ENCODE measurements at places on chromosomes 12 and 14.

GRCh38 chr14:53894456-53894855, 62.2 kb downstream of the BMP4 start:
- DNase-seq, result no peak

DNA sequence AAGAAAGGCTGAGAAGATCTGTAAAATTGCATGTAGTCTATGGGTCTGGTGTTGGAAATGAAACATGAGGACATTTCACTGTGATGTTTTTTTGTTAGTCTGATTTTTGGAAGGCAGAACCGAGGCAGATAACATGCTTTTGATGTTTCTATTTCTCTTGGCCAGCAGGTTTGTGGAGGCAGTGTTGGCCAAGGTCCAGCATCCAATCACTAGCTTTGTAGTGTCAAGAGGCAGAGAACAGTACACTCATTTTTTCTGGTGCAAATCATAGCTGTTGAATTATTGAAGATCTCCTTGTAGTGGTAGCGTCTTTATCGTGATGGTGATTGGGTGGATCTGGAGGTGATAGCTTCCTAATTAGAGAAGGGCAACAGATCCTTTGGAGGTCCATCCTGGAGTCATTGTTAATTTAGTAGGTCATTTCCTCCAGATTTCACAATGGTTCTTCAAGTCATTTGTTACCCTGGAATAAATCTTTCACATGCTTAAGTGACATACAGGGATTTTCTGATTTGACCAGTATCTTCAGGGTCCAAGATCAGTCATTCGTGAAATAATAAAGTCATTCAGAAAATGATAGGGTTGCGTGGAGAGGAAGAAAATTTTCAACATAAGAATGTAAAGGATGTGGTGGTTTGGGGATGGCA, 252.4 kb upstream of the CPNE8 start:
- DNase-seq, result no peak

DNA sequence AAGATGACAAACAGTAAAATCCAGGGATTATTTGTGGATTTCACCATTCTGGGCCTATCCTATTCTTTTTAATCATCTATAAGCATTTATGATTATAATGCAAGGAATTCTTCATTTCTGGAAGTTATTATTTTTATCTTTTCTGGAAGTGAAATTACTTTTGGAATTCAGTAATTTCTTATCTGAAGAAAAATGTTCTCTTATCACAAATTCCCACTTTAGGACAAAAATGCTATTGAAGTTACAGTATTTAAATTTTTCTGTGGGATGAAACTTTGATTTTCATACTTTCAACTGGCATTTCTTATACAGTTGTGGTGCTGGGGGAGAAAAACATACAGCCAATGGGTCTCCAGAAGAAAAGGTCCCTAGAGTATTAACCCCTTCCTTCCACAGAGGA, 96.0 kb downstream of the CAND1 start:
- DNase-seq, result no peak

DNA sequence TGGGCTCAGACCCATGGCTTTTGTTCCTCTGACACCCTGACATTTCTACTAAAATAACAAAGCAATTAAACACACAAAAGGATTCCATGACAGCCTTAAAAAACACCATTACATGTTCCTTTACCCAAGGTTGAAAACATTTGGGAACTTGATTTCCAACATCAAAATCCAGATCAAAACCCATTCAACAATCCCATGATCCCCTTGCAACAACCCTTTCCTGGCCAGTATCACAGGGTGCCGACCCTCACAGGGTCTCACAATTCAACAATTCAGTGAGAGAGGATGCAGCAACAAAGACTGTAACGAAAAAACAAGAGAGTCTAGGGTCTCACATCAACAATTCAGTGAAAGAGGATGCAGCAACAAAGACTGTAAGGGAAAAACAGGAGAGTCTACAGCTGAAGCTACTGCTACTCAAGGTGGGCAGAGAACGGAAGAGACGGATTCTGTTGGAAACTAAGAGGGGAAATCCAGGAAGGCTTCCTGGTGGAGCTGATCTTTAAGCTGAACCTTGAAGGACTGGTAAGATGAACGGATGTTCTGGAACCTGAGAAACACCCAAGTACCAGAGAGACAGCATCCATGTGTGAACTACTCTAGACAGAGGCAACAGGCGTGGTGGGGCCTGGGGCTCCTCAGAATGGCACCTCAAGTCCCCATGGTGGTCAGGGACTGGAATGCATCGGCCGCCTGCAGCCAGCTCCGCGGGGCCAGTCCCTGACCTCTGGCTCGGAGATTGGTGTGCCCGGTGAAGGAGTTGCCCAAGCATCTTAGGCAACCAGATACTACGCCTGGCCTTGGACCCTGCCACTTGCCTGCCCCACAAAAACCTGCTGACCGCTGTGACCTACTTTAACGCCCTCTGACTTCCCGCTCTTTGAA, 22.7 kb upstream of the ZFP36L1 start:
- no peak for DNase-seq

DNA sequence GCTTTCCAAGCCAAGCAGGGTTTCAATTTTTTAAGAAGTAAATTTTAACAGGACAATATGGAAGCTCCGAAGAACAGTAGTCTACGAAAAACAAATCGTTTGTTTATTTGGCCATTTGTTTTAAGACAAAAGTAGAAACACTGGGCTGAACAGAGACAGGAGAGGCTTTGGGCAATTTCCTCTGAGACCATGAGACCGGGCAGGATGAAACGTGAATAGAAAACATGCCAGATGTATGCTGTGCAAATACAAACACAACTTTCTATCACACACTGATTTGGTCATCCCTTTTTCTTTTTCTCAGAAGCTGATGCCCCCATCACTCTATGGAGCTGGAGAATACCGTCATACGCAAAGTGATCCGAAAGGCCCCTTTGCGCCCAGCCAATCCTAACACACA, 1111.1 kb downstream of the BCL11B start:
- no peak for DNase-seq

DNA sequence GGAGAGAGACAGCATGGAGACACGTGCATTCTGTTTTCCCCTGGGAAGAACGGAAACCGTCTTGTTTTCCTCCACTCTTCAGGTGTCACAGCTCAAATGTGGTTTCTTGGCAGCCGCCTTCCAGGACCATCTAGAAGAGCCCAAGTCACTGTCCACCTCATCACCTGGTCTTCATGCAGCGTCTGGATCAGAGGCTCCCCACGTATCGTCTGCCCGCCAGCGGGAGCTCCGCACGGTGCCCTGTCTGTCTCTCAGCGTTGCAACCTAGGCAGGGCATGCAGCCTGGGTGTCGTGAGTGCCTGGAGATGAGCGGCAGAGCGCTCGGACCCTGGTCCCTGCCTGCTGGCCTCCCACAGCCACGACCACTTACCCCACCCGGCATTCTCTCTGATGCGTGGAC, 117.5 kb downstream of the PIWIL1 start:
- no peak for DNase-seq

DNA sequence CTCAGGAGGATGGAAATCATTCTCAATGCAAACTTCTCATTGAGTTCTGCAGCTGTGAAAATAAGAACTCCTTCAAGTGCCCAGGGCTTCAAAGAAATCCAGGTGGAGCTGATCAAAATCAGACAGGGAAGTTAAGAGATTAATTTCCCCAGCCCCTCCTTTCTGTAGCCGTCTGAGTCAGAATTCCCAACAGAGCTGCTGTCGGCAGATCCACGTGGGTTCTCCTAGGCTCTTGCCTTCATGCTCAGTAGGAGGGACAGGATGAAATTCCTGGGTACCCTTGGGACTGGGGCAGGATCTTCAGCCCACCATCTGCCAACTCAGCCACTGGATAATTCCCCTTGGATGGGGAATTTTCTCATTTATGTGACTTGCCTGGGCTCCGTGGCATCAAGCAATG, 13.3 kb downstream of the TGFB3 start:
- DNase-seq, result no peak

- no peak for DNase-seq
Measured at GRCh38 chr12:103880299-103881142, 39.5 kb upstream of the NT5DC3 start.

DNA sequence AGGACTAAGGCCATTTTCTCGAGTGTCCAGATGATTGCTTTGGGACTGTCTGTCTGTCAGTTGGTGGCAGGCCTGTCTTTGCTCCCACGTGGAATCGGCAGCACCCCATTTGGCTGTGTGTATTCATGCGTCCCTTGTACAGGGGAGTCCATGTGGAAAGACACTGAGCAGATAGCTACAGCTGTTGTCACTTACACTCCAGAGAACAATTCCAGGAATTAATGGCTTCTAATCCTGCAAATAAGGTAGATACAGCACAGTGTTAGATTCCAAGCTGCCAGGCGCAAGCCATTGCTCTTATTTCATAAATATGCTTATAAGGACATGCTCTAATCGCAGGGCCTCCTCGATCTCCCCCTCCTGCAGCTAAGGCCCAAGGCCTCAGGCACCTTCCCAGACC, 208.8 kb downstream of the VRK1 start:
- DNase-seq, result no peak

DNA sequence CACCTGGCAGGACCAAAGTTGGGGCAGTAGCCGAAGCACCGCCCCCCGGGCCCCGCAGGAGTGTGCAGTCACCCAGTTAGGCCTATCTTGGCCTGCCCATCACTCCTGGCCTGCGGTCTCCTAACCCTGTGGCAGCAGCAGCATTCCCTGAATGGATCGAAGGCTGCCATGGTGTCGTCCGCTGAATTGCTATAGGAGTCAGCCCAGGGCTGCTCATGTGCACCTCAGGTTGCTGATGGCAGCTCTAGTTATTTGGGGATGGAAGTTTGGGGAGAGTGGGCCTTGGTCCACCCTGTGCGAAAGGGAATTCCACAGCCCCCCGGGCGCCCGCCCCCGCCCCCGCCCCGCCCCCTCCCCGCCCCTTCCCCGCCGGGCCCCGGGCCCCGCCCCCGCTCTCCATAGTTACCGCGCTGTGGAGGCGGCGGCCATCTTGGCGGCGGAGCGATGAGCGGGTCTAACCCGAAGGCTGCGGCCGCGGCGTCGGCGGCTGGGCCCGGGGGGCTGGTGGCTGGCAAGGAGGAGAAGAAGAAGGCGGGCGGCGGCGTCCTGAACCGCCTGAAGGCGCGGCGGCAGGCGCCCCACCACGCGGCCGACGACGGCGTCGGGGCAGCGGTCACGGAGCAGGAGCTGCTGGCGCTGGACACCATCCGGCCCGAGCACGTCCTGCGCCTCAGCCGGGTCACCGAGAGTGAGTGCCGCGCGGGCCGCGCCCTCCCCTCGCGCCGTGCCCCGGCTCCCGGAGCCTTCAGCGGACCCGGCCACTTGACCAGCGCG, at the start of gene UNC119B:
UNC119B (plus strand) TSS at position 428 of the 774 bp plus-strand sequence; CDS start at position 445, 17 bp downstream.
- DNase-seq, result peak; percentile 74

DNA sequence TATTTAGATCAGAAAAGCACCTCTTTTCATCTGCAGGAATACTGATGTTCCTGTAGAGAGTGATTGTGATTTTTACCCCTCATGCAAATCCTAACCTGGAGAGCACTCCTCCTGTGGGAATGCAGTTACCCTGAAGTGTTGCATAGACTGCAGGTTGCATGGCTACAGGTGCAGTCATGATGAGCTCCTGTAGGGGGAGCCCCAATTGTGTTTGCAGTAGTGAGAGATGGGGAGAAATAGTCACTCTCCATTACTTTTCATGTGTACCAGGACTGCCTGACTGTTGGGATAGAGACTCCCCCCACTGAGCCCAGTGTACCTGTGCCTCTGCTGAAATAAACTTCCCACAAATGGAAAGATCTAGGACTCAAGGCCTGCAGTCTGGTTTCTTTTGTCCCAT, 1086.5 kb downstream of the SLC6A15 start:
- no peak for DNase-seq

- DNase-seq, result no peak
Measured at GRCh38 chr12:27957366-27957765, 15.2 kb downstream of the PTHLH start.

GRCh38 chr12:114030451-114030850, 64.3 kb upstream of the RBM19 start:
- DNase-seq, result no peak

DNA sequence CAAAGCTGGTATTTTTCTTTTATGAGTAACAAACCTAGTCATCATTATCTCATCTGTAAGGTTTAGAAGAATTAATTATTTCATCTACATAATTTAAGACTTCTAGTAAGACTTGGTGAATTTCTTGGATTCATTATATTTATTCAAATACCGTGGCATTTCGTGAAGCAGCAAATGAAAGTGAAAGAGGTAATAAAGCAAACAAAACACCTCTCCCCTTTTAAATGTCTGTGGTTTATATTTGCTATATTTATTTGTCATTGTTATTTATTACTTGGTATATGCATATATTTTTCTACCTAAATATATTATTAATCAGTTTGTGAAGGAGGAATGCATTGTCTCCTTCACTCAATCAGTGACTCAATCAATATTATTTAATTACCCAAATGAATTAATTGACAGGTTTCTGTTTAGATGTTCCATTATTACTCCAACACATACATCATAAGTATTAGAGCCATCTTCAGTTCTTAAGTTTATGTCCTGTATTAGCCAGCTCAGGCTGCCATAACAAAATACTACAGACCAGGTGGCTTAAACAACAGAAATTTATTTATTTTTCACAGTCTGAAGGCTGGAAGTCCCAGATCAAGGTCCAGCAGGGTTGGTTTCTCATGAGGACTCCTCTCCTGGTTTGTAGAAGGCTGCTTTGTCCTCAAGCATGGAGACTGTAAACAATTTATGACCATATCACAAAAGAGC, 6.6 kb downstream of the CFAP54 start:
- no peak for DNase-seq

DNA sequence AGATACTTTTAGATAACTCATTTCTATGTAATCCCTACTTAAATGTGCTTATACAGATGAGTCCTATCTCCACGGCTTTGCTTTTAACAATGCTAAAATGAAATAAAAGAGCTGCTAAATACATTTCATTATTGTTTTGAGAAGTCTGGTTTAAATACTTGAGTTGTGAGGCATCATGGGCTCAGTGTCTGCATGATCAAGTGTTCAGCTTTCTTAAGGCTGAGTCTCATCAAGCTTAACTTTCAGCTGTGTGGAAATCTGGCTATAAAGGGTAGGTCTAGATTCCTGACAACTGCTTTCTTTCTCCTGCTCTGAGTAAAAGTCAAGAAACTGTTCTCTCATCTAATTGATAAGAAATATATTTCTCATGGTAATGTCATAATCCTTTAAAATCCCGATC, 235.4 kb downstream of the FSCB start:
- DNase-seq, result no peak

GRCh38 chr14:54475187-54475899, 13.4 kb downstream of the GMFB start:
- no peak for DNase-seq

DNA sequence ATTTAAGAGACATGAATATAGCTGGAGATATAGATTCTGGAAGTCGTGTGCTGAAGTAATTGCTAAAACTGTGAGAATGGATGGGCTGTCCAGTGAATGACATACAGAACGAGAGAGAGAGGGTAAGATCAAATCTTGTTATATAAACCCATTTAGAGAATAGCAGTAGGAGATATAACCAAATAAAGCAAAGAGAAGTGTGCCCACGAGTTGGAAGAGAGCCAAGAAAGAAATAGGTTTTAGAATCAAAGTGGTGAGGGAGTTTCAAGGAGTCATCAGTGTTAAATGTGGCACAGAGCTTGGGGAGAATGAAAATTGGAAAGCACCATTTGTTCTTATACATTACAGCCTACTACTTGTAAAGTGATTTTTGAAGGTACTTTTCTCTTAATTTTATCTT, 19.2 kb downstream of the TOGARAM1 start:
- DNase-seq, result no peak

GRCh38 chr12:31817120-31817519, 88.3 kb upstream of the AMN1 start:
- DNase-seq, result no peak

- peak; percentile 49 for DNase-seq
Measured at GRCh38 chr12:94532490-94533422, 73.1 kb upstream of the CEP83 start.

- DNase-seq, result no peak
Measured at GRCh38 chr12:94048757-94049156, 99.6 kb upstream of the PLXNC1 start.

Measured in stimulated activated CD4-positive, alpha-beta T cell treated with anti-CD3 and anti-CD28 coated beads, Interleukin-15, amount 100 ng/mL, for 48 hours (primary cell).